Activated CD8-positive, alpha-beta T cell treated with anti-CD3 and anti-CD28 coated beads for 36 hours (primary cell): ENCODE measurements at places on chromosomes 1 and 21. TPM values are rescaled to one million over a fixed set of nuclear protein-coding genes. Genes with fewer than 3 reads are reported as not detected.

- H3K27ac ChIP-seq: no peak overlapping the region
- no peaks in the 10 kb centered on the region for H3K36me3 ChIP-seq
- DNase-seq: no peak
- H3K4me3 ChIP-seq: no peak overlapping the region
- no peaks in the 10 kb centered on the region for H3K4me1 ChIP-seq
- no peaks in the 10 kb centered on the region for H3K27me3 ChIP-seq
These were observed 375.4 kb downstream of the COL11A1 start for GRCh38 chr1:102732927-102733326.

GRCh38 chr21:19026911-19027310 lies 623.3 kb upstream of the TMPRSS15 start:
- H3K27me3 ChIP-seq: no peaks in the 10 kb centered on the region
- no peak overlapping the region for H3K4me3 ChIP-seq
- H3K4me1 ChIP-seq: no peaks in the 10 kb centered on the region

TMIGD3 gene
- not detected for total RNA-seq

DNA sequence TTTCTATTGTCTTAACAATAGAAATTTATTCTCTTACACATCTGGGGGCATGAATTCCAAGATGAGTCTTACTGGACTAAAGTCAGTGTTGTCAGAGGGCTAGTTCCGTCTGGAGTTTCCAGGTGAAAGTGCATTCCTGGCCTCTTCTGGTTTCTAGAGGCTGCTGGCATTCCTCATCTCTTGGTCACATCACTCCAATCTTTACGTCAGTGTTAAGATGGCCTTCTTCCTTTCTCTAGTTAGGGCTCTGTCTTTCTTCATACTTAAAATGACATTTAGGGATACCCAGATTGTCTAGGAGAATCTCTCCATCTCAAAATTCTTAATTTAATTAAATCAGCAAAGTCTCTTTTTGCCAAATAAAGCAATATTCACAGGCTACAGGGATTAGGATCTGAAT lies 13.3 kb upstream of the PDC start:
- no peak for DNase-seq
- H3K36me3 ChIP-seq: no peaks in the 10 kb centered on the region
- H3K27me3 ChIP-seq: no peaks in the 10 kb centered on the region
- no peak overlapping the region for H3K4me3 ChIP-seq
- no peak overlapping the region for H3K27ac ChIP-seq

- H3K27me3 ChIP-seq: no peaks in the 10 kb centered on the region
- DNase-seq: no peak
- peaks cover 49% of the 10 kb centered on the region for H3K4me1 ChIP-seq
These were observed 37.5 kb downstream of the IVNS1ABP start for GRCh38 chr1:185279571-185279970.

ADORA1 gene
- total RNA-seq: not detected
